ENCODE measurements at places on chromosomes 7 and 10.

DNA sequence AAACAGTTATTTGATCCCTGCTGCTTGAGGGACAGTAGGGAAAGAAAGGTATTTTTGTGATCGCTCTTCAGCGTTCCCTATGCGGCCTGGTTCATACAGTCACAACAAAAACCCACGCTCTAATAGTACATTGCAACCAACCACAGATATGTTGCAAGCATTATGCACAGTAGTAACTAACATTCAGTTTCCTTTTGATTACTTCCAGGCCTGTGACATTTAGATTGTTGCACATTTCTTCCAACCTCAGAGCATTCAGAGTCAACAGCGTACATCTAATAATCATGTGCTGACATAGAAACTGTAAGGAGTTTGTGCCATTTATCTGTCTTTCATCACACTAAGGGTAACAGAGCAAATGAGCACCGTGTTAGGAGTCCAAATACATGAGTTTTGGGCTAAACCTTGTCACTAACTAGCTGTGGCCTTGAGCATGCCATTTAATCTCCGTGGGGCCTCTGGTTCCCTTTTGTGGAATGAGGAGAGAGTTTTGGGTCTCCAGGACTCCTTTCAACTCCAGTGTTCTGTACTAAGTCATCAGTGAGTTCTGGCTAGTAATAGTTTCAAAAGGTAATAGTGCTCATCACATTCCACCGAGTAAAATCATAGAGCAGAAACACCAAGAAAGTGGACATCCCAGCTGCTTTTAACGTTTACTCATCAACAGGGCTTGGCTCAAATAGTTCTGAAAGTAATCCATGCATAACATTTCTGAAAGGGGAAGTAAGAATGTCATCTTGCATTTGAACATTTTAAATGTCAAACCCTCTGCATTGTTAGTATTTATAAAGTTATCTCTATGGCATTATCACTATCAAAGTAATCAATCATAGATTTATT is 99.0 kb upstream of the FZD1 start:
- DNase-seq = no peak

DNA sequence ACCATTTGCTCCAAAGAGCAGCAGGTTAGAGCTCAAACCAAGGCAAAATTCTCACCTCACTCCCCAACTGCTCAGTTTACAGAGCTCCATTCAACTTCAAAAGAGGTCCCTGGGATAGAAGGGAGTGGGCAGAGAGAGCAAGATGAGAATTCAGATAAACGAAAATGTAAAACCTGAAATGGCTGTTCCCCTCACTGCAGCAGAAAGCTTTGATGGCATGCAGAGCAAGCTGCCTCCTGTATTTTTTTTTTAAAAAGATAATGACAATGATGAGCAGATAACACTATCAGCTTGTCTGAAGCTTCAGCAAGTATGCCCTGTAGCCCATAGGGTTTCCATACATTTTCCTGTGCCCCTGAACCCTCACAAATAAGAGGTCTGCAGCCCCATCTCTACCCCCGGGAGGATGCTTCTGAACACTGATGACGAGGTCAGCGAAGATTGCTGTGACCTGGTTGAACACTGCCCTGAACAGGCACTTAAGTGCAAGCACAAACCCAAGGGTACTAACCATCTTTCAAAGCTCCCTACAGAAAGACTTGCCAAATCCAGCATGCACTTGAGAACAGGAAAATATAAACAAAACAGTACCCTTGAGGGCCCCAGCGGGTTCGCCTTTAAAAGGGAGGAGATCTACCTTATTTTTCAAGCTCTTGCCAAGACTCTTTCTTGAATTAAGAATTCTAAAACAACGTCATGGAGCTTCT is 81.3 kb downstream of the GLI3 start:
- no peak for DNase-seq

- no peak for DNase-seq
These were observed 119.7 kb upstream of the SEMA3A start for GRCh38 chr7:84314263-84314662.

DNA sequence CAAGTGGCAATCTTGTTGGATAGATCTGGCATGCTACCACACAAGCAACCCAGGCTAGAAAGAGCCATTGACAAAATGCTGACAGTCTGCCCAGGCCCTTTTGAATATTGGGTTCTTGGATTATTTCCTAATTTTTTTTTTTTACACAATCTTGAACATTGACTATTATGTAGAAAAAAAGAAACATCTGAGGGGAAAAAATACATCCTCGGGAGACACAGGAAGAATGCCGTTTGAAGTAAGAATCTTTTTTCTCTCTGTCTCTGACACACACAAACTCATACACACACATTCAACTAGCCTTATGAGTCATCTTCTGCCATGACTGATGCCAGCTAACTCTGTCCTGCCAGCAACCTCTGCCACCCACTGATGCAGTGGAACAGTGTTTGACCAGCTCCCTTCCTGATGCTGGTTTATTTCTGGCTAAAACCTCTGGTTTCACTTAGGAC is 47.2 kb downstream of the SORBS1 start:
- no peak for DNase-seq

DNA sequence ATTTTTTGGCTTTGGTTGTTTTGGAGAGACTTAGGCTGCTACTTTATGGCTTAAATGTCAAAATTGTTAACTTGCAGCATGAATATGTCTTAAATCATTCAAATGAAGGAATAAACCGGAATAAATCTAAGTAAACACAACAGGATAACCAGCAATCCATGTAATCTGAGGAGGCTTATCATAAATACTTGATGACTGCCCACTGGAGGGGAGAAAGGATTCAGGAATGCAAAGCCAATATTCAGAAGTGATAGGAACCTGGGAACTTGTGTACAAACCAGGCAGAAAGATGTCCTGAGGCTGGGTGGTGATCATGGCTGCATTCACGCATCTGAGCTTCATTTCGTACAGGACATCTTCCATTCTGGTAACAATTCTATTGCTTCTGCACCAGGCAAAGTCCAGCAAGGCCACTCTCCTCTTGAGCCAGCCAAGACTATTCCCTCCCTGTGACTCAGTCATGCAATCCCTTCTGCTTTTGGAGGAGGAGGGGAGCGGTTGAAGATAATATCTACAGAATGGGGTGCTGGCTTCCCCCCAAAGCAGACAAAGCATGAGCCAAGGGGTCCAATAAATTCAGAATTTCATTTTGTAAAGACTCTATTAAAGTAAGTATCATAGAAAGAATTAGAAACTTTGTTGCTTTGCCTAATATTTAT is 374.5 kb downstream of the PHTF2 start:
- no peak for DNase-seq

DNA sequence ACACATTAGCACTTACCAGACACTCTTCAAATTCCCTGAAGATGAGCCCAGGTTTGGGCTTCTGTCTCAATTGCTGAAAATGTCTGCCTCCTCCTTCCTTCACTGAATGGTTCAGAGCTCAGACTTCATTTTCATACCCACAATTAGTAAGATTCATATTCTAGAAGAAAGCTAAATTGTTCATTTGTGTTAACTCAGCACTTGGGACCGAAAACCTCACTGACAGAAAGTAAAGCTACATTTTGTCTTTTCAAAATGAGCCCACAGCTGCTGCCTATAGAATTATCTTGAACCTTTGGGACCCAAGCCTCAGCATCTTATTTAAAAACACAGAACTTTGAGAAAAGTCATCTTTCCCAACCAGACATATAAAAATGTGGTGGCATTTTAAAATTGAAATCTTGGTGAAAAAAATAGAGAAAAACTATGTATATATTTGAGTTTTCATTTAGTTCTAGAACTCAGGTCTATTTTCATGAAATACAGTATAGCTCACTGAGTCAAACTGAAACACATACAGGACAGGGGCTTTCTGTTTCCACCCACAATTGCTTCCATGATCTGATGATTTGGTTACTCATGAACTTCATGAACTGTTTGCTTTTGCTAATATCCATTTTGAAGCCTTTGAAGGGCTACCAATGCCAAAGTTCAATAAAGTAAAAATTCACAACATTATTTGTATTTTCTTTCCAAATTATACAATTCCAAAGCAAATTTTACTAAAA is 119.1 kb upstream of the PFKP start:
- DNase-seq = no peak

DNA sequence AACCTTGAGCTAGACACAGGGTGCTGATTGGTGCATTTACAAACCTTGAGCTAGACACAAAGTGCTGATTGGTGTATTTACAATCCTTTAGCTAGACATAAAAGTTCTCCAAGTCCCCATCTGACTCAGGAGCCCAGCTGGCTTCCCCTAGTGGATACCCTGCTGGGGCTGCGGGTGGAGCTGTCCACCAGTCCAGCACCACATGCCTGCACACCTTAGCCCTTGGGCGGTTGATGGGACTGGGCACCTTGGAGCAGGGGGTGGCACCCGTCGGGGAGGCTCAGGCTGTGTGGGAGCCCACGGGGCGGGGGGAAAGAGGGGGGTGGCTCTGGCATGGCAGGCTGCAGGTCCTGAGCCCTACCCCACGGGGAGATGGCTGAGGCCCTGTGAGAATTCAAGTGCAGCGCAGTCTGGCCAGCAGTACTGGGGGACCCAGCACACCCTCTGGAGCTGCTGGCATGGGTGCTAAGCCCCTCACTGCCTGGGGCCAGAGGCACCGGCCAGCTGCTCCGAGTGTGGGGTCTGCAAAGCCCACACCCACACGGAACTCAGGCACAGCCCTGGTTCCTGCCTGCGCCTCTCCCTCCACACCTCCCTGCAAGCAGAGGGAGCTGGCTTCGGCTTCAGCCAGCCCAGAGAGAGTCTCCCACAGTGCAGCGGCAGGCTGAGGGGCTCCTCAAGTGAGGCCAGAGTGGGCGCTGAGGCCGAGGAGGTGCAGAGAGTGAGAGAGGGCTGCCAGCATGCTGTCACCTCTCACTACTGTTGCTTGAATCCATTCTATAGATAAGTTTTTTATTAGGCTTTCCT is 369.8 kb upstream of the SMIM30 start:
- DNase-seq = no peak
